ENCODE measurements at places on chromosomes 7 and 10. TPM values are rescaled to one million over a fixed set of nuclear protein-coding genes. Genes with fewer than 3 reads are reported as not detected.

ATG9B gene
- total RNA-seq: 0.60 TPM

GDF2 gene
- not detected for total RNA-seq

TYW1B gene
- 2.8 TPM for total RNA-seq

TFEC gene
- total RNA-seq: not detected

SHLD2 gene
- 23.9 TPM for total RNA-seq

GTF2IRD2 gene
- total RNA-seq: 5.2 TPM

AQP1 gene
- total RNA-seq: 0.36 TPM

SMO gene
- total RNA-seq: 16.7 TPM

WIPF3 gene
- total RNA-seq: 0.45 TPM

SYNPO2L gene
- not detected for total RNA-seq

SPDYE9 gene
- total RNA-seq: not detected
